Chondrocyte (in vitro differentiated cells): ENCODE measurements at places on chromosomes 2 and 18.

GRCh38 chr2:158724803-158725381 lies 70.2 kb upstream of the DAPL1 start:
- no peak for DNase-seq

DNA sequence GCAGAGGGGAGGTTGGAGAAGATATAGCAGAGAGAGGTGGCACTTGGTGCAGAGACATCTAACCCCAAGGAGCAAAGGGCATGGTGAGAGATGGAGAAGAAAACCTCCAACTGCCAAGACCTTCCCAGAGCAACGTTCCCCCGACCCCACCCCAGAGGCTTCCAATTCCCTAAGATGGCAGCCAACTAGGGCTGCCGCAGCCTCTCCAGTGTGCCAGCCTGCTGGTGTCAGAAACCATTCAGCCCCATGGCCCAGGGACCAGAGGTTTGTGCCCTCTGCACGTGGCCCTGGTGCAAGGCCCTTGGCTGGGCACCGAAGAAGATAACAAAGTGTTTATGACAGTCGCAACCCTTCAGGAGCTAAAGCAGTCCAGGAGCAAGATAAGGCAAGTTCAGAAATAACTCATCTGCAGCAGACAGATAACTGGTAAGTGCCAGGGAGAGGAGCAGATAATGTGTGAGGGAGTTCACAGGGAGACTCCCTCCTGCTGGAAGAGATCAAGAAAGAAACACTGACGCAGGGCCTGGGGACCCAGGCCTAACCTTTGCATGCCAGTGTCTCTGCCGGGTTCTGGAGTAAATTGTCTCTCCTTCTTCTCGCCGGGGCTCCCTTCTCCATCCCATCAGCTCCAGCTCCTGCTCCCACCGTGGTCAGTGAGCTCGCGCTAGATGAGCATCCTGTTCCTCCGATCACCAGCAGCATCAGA lies 66.1 kb upstream of the ID2 start:
- DNase-seq: peak; percentile 51

DNA sequence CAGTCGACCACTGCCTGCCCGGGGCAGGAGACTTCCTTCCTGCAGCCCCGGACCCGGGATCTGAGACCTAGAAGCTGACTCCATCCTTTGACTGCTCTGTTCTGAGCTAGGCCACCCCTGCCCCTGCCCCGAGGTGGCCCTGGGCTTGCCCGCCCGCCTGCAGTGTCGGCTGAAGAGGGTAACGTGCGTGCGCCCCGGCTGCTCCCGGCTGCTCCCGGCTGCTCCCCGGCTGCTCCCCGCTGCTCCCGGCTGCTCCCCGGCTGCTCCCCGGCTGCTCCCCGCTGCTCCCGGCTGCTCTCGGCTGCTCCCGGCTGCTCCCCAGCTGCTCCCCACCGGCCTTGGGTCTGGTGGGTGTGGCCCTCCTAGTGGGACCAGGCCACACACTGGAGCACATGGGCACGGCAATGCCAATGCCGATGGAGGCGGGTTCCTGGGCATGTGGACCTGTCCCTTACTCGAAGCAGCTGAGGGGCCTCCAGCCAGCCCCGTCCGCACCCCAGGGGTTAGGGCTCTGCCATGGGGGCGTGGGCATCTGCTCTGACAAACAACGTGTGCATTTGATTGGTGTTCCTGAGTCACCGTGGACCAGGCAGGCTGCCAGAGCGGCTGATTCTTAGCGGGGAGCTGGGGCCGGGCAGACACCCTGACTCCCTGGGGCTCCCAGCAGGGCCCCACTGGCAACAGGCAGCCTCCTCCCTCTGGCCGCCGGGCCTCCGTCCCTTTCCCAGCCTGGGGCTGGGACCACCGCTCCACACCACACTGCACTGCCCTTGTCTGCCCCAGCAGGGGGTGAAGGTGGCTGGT lies 2.0 kb upstream of the GAL3ST2 start:
- DNase-seq: peak; percentile 87

GRCh38 chr2:17171446-17172049 lies 346.7 kb downstream of the RAD51AP2 start:
- no peak for DNase-seq

DNA sequence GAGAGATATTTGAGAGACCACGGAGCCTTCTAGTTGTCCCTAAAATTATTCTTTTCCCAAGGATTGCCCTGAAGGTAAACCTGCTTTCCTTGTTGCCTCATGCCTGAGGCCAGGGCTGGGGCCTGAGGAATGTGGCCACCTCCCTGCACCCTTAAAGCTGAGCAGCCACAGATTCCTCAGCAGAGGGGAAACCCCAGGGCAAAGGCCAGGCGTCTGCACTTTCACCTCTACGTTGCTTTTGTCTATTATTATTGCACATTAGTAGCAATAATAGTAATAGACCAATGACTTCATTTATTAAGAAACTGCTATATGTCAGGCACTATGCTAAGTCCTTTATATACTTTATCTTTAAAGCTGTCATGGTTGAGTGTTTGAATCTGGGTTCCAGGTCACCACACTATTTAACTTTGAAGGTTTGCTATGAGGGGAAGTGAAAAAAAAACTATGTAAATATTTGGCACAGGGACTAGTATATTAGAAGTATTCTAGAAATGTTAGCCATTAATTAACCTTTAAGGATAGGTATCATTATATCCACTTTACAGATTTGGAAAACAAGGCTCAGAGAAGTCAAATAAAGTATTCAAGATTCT lies 104.2 kb downstream of the LRRC30 start:
- DNase-seq: no peak

DNA sequence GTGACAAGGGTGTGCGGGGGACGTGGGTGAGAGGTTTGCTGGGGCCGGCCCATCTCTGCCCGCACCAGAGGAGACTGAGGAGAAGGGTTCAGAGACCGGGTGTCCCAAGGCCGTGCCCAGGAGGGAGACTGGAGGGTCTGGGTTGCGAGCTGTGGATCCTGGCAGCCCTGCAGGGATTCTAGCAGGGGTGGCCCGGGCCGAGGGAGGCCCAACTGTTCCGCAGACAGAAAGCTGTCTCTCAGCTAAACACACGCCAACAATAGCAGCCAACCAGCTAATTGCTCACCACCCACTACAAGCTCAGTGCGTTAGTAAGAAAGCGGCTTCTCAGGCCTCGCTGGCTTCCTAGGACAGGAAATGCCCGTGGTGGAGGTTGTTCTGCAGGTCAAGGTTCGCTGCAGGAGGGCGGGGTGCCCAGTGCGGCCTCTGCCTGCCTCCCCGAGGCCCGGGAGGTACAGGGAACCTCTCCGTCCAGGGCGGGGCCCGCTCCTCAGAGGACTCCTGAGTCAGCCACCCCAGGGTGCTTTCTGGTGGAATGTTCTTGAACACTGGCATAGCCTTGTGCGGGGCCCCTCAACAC lies 282.0 kb upstream of the PXDN start:
- DNase-seq: peak; percentile 92
